ENCODE measurements at places on chromosomes 16 and 17.

- DNase-seq: no peak
Measured at GRCh38 chr16:87254734-87255133, 62.5 kb downstream of the C16orf95 start.

DNA sequence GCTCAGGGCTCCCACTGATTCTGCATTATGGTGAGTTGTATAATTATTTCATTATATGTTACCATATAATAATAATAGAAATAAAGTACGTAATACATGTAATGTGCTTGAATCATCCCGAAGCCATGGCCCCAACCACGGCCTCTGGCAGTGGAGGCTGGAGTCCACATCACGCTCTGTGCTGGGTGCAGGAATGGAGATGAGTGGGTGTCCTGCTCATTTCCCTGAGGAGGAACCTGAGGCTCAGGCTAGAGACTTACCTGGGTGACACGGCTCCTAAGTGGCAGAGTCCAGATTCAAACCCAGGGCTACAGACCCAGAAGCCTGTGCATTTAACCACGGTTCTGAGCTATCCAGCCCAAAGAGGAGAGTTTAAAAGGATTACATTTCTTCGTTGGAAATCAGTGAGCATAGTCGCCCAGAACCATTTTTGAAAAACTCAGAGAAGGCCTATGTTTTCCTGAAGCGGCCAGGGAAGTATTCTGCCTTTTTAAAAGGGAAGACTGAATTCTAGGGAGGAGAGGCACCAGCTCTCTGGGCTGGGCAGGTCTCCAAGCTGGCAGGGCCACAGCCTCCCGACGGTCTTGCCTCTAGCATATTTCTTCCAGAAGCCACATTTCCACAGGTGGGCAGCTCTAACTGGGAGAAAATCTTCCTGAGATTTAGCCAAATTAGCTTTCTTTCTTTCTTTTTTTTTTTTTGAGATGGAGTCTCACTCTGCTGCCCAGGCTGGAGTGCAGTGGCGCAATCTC lies 6.7 kb downstream of the IL4R start:
- no peak for DNase-seq

- DNase-seq: no peak
Measured at GRCh38 chr16:51072591-51072990, 78.5 kb downstream of the SALL1 start.

GRCh38 chr16:17037499-17037898 lies 433.3 kb downstream of the XYLT1 start:
- DNase-seq: no peak

DNA sequence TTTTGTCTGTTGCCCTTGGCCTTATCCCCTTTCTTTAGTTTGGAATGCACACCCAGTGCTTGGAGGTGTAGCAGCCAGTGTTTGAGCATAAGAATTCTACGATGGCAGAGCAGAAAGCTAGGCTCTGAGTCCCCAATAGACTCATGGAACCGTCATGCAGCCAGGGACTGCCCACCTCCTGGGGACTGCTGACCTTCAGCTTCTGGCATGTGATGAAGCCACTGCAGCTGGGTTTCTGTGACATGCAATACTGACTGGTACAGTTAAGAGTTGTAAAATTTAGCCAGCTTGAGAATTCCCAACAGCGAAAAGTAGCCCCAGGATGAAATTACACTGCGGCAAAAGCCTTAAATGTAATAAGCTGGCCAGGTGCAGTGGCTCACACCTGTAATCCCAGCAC lies 9.0 kb upstream of the MAP3K14 start:
- DNase-seq: no peak

DNA sequence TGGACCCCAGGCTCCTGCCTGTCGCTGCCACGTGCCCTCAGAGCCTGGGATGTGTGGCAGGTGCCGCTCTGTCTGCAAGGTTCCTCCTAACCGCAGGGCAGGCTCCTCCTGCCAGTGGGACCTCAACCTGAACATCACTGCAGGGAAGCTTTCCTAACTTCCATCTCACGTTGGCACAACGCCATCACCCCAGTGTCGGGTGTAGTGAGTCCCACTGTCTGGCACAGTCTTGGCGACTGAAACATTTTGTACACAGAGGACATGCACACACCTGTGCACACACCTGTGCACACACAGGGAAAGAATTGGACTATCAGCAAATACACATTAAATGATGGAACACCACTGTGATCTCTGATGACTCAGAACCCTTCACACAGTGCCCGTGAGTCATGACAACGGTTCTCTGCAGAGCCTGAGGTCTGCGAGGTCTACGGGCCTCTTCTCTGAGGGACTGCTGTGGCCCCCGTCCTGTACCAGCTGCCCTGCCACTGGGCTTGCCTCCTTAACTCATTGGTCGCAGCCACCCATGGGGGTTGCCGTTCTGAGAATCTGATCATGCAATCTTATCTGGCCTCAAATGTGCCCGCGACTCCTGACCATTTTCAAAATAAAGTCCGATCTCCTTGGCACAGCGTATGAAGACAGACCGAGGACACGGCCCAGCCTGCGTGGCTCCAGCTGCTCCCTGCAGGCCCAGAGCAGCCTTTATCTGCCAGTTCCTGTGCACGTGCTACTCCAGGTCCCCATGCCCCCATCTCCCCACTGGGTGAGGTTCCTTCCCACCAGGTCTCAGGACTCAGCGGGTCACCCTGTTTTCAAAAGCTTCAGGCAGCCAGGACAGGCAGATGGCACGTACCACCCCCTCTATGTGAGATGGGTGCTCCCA lies 7.6 kb downstream of the CCDC57 start:
- DNase-seq: no peak

- DNase-seq: no peak
Measured at GRCh38 chr16:67877064-67877463, 4.2 kb downstream of the EDC4 start.

- DNase-seq: no peak
Measured at GRCh38 chr17:42241871-42242270, 34.3 kb downstream of the STAT5B start.

GRCh38 chr17:4551141-4551540 lies 4.0 kb downstream of the MYBBP1A start:
- no peak for DNase-seq

GRCh38 chr16:57629516-57630406 lies 1.3 kb downstream of the ADGRG1 start:
- DNase-seq: no peak

DNA sequence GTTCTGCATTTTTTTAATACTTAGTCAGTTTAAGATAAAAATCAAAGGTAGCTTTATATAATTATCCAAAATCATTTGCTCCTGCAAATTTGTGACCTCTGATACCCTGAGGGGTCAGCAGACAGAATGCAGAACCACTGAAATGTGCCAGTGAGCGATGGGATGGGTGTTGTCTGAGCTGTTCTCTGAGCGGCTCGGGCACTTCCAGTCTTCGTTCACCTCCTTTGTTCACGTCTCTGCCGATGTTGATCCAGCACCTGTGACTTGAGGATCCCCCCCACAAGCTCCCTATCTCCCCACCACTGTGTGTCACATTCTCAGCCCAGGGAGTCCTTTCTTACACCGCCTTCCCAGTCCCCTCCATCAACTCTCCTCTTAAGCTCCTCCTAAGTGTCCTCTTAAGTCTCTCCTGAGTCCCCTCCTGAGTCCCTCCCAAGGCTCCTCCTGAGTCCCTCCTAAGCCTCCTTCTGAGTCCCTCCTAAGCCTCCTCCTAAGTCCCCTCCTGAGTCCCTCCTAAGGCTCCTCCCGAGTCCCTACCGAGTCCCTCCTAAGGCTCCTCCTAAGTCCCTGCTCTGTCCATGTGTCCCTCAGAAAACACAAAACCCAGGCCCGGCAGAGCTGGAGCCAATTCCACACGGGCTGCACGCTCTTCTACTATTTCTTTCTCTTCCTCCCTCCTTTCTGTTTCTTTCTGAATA lies 47.5 kb downstream of the RNF213 start:
- DNase-seq: no peak

- DNase-seq: no peak
Measured at GRCh38 chr17:62866471-62866870, 58.4 kb upstream of the MARCHF10 start.

GRCh38 chr17:21294321-21295035 lies 10.0 kb downstream of the MAP2K3 start:
- DNase-seq: no peak

DNA sequence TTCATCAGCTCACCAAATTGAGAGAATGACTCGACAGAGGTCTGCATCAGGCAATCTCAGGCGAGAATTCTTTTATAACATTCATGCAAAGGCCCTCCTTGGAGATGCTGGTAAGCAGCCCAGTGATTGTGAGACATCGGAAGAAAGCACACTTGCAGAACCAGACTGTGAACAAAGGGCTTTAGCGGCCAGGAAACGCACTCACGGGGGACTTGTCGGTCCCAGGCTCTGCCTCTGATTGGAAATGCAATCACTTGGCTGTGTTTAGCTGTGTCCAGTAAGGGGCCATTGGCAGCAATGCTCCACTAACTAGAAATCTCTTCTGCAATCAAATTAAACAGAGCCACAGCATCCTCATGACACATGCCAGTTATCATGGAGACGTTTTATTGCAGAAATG lies 226.7 kb upstream of the CDH13 start:
- no peak for DNase-seq

DNA sequence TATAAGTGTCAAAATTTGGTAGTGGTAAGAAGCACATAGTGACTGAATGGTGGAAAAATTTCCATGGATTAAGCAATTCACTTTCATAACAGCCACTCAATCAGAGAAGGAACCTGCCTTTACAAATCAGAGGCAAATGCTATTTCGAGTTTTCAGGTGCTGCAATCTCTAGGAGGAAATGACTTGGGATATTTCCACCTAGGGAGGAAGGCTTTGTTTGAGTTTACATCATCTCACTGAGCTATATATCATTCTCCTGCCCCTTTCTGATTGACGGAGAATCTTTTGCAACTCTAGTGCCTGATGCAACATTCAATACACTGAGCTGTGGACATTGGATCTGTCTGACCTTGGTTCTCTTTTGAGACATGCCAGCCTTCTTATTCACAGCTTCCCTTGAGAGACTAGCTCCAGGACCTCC lies 26.3 kb downstream of the MARCHF10 start:
- no peak for DNase-seq

GRCh38 chr17:79664930-79665737 lies 54.3 kb upstream of the RBFOX3 start:
- no peak for DNase-seq

DNA sequence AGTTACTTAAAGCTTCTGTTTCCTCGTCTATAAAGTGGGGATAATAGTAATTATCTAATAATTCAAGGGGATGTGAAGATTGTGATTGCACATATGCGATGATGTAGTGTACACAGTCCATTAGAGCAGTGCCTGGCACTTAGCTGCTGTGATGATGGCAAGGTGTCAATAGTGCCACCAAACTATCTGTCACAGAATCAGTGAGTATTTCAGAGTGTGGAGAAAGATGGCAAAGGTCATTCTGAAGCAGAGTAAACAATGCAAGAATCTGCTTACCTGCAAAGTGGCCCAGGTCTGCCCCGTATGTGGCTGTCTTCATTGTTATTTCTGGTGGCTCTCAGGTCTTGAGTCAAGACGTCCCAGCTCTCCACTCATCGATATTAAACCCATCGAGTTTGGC lies 15.1 kb downstream of the SYT17 start:
- DNase-seq: no peak

DNA sequence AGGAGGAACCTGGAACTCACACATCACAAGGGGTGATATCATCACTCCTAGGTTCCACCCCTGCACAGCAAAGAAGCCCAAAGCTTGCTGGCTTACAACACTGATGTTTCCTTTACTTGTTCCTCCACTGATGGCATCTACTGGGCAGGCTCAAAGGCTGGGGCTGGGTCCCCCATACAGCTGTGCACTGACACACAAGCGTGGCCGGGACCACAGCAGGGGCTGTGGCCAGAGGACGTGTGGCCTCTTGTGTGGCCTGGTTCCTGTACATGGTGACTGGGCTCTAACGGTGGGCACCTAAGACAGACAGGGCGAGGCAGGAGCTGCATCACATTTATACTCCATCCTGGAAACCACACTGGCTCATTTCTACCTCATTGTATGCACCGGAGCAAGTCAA lies 264.4 kb upstream of the FOXF1 start:
- DNase-seq: no peak

DNA sequence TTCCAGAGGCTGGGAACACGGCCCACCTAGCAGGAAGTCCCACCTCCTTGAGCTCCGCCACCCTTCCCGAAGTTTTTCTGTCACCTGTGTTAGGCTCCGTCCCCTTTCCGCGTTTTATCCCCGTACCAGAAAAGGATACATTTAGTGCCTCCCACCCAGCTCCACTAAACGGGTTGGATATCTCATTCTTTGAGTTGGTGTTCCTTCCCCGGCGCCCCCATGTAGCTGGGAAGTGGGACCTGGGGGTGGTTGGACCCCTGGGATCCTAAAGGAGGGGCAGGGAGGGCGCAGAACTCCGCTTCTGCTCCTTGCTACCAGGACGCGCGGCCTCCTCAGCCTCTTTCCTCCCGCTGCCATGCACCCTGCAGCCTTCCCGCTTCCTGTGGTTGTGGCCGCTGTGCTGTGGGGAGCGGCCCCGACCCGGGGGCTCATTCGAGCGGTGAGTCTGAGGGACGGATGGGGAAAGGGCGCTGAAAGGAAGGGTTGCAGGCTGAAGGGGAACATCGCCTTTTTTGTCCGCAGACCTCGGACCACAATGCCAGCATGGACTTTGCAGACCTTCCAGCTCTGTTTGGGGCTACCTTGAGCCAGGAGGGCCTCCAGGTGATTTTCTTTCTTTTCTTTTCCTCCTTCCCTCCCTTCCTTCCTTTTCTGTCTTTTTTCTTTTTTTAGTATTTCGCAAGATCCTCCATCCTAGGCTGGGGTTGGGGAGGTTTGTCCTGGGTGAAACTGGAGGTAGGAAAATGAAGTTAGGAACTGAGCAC lies 669 bp downstream of the RNF167 start:
- no peak for DNase-seq

DNA sequence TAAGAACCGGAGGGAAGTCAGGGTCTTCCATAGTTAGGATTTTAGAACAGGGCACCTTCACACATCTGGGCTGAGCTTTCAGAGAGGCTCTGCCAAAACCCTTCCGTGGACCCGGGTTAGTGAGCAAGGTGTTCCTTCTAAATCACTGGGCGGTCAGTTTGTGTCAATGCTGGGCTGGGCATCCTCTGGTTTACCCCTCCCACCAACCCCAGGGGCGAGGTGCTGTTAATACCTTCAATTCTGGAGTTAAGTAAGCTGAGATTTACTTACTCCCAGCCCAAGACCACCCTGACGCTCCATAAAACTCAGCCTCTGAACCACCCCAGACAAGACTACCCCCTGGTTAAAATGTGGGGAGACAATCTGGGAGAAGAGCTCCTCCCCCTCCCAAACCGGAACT lies 1.0 kb downstream of the TMEM92 start:
- DNase-seq: no peak

DNA sequence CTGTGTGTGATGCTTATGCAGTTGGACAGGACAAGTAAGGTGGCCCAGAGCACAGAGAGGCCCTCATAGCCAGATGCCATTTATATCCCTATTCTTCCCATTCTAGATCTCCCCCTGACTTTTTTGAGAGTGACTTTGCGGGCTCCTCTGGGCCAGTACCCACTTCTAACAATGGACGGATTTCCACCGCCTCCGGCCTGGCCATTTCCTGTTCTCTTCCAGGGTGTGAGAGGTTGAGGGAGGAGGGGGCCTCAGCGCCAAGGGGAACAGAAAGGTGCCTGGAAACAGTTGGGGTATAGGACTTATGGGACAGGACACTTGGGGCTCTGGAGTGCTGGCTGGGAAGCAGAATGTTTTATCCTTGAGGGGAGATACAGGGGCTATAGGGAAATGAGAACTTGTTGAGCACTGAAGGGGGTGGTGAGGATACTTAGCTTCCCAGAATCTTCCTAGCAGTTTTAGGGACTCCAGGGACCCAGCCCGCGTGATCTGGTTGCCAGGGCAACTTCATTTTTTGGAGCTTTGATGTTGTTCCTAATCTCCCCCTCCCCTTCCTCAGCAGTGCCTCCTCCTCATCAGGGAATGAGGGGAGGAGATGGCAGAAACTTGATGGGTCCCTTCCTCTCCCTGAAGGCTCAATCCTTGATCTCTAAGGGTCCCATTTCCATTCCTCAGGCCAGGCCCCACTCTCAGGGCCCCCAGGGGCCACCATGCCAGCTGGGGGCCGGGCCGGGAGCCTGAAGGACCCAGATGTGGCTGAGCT lies 3.6 kb downstream of the TAOK2 start:
- no peak for DNase-seq

Data from activated T-cell treated with anti-CD3 and anti-CD28 coated beads for 4 hours (primary cell).